Activated CD4-positive, CD25-positive, alpha-beta regulatory T cell treated with anti-CD3 and anti-CD28 coated beads, Interleukin-2, amount 50 U/mL, for 16 hours (primary cell): ENCODE measurements at places on chromosomes 3 and 15.

- DNase-seq = no peak
These were observed 157.1 kb downstream of the RSRC1 start for GRCh38 chr3:158267015-158267414.

DNA sequence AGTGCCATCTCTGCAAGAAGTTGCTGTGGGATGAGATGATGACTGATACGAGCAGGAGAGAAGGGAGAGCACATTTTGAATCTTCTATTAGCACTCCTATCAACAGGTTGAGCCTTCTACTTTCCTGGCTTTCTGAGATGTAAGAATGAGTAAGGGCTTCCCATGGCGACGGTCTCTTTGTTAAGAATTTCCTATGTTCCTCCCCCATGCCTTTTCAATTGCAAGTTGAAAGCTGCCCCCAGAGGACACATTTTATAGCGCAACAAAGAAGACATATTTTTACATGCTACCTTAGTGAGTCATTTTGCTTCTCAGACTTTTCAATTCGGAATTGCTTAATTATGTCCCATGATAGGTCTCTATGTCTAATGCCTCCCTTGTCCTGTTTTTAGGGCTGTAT, 71.3 kb upstream of the LRTM1 start:
- no peak for DNase-seq

- no peak for DNase-seq
These were observed 80.8 kb downstream of the SLC49A4 start for GRCh38 chr3:122875547-122876127.

DNA sequence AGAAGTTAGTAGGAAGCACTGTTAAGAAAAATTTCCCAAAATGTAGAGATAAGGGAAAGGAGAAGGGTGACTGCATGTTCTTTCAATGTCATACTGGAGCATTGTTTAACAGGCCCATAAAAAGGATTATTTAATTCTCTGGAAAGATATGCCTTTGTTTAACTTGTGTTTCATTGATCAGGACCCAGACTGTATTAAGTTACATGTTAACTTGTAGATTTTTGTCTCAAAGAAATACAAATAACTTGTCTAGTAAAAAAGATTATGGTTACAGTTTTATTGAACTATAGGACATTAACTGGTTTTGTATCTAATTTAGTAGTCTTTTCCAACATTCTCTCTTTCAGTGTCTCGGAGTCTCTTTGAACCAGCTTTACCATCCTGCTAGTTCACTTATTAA, 49.7 kb upstream of the LMOD3 start:
- DNase-seq = no peak

GRCh38 chr3:140580746-140581145, 97.1 kb upstream of the TRIM42 start:
- DNase-seq = no peak

DNA sequence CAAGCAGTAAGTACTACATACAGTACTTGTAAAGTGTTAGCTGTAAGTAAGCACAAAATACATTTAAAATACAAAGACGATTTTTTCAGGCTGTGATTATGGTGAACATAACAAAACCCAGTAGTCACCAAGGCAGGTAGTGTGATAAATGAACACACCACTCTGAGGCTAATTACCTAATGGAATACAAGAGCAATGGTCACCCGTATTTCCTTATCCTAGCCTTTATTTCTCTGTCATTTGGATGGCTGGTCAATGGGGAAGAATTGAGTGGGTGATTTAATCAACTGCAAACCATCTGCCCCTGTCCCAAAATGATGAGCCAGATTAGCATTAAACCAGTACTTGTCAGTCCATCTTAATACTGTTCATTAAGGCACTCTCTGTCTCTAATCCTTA, 89.2 kb upstream of the CGNL1 start:
- DNase-seq = no peak

- DNase-seq = no peak
These were observed 27.6 kb downstream of the TBC1D2B start for GRCh38 chr15:78049691-78050440.

DNA sequence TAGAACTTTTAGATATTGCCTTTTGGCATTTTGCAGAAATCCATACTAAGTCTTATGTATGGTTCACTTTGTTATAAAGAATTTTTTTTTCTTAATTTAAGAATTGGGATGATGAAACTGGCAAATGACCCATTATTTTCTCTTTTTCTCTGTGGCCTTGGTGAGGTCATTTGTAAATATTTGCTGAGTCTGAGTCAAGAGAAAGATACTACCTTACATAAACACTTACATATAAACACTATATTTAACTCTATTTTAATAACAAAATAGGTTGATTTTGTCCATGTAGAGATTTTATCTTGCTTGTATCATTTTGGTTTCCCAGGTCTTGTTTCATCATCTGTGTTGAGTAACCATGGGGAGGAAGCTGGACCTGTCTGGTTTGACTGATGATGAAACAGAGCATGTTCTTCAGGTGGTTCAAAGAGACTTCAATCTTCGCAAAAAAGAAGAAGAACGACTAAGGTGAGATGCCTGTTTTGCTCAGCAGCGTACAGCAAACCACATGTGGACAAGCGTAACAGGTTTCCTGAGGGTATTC, 91.1 kb downstream of the MYRIP start:
- DNase-seq = no peak

GRCh38 chr3:264394-265156, 68.0 kb downstream of the CHL1 start:
- no peak for DNase-seq

- DNase-seq = no peak
These were observed 272.5 kb upstream of the ARHGEF26 start for GRCh38 chr3:153848702-153849101.

GRCh38 chr15:31477851-31478701, 151.4 kb downstream of the KLF13 start:
- DNase-seq = no peak

- DNase-seq = no peak
These were observed at the start of gene MOBP for GRCh38 chr3:39467394-39468107. Gene MOBP, plus strand, starts transcription at chr3:39467680. Its CDS starts 34,390 bp downstream, at chr3:39502070.

DNA sequence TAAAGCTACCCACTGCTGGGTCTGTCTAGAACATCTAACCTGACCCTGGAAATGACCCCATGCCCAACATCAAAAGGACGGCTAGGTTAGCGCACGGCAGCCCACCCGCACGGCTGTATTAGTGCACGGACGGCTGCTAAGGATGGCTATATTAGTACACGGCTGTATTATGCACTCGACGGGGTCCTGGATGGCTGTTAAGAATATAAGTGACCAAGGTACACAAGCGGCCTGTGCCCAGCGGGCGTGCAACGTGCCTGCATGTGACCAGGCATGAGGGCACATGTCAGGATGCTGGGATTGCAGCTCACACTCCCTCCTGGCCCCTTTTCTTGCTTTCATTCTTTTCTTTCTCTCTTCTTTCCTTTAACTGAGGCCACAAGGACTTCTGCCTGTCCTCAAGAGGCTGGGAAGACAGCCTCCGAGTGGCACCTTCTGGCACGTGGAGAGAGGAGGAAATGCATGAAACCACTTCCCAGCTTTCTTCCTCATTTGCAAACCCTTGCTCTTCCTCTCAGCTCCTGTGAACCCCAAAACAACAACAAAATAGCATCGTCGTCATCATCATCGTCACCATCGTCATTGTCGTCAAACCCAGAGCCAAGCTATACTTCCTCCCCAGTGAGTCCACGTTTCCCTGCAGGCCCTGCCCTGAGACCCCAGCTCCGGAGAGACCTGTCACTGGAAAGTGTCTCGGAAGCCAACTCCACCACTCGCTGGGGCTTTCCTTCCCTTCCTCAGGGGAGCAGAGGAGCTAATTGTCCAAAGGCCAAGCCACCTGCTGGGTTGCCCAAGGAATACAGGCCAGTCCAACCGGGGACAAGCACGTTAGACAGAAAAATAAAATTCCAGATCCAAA, 101.8 kb downstream of the CHSY1 start:
- no peak for DNase-seq

- DNase-seq = no peak
These were observed 64.3 kb upstream of the CGNL1 start for GRCh38 chr15:57312006-57312317.

DNA sequence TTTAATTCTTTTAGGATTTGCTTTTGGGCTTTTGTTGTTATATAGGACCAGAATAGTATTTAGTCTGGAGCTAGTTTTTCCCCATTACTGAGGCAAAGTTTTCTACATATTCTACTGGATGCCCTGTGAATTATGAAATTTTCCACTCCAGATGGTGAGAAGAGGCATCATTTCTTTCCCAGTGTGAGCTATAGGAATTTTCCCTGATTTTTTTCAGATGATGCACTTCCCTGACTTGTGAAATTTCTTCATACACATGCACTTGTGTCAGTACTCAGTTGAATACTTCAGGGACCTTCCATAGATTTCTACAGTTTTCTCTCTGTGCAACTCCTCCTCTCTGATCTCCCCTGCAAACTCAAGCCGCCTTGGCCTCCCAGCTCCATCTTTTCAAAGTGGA, 73.7 kb upstream of the SLCO2A1 start:
- no peak for DNase-seq

GRCh38 chr3:193772422-193772763, 179.4 kb downstream of the OPA1 start:
- no peak for DNase-seq

DNA sequence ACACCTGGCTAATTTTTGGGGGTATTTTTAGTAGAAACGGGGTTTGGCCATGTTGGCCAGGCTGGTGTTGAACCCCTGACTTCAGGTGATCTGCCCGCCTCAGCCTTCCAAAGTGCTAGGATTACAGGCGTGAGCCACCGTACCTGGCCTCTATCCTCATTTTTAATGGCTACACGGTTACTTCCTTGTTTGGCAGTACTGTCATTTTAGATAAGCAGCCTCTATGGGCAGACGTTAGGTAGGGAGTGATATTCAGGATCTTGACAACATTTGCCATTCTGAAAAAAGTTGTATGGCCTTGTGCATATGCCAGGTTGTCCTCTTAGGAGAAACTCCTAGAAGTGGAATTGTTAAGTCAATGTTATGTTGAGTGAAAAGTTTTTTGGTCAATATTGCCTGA, 141.7 kb downstream of the ITPR1 start:
- no peak for DNase-seq

DNA sequence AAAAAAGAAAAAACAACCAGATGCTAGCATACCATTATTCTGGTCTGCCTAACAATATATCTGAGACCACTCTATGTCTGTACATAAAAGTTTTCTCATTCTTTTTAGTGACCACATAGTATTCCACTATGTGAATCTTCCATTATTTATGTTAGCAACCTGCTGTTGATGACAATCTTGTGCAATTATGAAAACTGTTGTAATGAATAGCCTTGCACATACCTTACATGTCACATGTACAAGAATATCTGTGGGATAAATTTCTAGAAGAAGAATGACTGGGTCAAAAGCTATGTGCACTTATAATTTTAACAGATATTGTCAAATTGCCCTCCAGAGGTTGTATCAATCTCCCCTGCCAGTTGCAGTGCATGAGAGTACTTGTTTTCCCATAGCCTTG, 62.5 kb downstream of the ARHGAP31 start:
- no peak for DNase-seq

- DNase-seq = no peak
These were observed 37.9 kb downstream of the PSTPIP1 start for GRCh38 chr15:77032647-77033416.

DNA sequence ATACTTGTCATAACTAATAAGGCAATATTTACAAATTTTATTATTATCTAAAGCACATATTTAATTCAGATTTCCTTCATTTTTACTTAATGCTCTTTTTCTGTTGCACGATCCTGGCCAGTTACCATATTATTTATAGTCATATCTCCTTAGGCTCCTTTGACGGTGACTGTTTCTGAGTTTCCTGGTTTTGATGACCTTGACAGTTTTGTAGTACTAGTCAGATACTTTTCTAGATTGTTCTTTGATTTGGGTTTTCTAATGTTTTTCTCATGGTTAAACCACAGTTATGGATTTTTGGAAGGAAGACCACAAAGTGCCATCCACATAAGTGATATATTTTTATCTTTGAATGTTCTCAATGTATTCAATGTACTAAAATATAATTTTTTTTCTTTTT, 171.0 kb upstream of the NANOGP8 start:
- DNase-seq = no peak

GRCh38 chr3:122233101-122233952, 49.9 kb downstream of the CASR start:
- no peak for DNase-seq

DNA sequence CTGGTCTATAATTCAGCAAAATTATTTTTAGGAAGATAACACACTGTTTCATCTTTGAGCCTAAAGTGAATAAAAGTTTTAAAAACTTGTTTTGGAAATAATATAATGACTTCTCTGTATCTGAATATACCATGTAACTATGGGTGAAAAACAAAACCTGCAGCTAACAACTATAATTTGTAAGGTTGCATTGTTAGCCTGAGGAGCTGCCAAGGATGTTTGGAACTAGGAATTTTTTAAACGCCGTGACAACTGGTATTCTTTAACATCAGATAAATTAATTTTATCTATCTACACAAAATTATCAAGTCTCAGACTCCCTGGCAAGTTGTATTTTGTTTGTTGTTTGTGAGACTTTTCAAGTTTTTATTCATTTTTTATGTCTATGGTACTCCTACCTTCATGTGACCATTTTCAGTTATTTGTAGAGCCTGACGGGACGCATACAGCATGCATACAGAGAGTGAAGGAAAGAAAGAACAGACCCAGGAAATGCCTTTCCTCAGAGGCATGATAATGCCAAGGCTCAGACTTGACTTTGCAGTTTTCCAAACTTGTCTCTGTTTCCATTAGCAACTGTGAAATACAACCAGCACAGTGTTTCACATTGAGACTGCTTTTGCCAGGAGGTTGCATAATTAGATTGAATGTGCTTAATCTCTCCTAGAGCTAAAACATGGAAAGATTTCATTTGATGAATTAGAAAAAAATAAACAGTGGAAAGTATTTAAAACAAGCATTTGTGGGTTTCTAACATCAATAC, 60.8 kb upstream of the ARHGEF26 start:
- DNase-seq = no peak

- no peak for DNase-seq
These were observed 24.3 kb upstream of the MANF start for GRCh38 chr3:51360806-51361205.

DNA sequence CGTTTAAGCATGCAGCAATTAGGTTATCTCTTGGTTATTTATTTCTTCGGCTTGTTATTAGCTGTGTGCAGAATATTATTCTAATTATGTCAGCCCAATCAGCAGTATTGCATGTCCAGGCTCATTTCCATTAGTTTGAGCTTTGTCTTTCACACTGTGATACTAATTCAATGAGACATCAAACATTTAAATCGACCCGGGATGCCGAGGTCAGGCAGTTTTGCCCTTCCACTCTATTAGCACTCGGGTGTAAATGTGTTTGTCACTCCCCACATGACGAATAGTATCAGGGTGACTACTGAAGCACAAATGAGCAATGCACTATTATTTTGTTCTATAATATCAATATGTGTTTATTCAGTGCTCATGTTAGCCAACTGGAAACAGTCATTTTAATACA, 170.9 kb downstream of the ANXA2 start:
- no peak for DNase-seq
